ENCODE measurements at places on chromosomes 16 and 17.

- DNase-seq, result no peak
Measured at GRCh38 chr16:57648125-57648524, 19.7 kb downstream of the ADGRG1 start.

- DNase-seq, result no peak
Measured at GRCh38 chr17:2996810-2997670, 66.4 kb downstream of the OR1D5 start.

- DNase-seq, result no peak
Measured at GRCh38 chr17:42203354-42203753, 9.1 kb upstream of the GHDC start.

DNA sequence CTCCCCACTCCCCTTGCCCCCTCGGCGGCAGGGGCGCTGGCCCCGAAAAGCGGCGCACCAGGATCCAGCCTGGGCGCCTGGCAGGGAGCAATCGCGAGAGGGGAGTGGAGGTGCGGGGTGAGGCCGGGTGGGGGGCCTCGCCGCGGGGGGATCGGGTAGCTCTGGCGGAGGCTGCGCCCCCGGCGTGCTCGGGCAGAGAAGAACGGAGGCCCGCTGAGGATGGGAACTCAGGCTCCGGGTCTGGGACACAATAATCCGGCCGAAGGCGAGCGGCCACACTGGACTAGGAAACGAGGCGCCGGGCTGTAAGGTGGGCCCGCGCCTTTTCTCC is 721 bp upstream of the PCGF2 start:
- DNase-seq, result no peak

DNA sequence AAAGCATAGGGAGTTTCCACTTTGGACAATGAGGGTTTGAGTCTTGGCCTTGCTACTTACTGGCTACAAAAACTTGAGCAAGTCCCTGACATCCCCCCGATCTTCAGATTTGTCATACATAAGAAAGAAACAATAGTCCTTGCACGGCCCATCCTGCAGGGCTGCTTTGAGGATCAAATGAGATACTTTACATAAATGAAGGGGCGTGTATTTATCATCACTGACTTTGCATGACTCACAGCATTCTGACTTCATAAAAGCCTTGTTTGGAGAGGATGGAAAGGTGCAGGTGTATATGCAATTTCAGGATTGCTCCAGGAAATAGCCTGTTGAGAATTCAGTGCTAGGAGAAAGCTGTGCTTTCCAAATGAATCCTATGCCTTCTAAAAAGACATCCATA is 465.0 kb upstream of the MAF start:
- DNase-seq, result no peak

GRCh38 chr17:78358538-78359320 is 1.1 kb downstream of the SOCS3 start:
- no peak for DNase-seq

- no peak for DNase-seq
Measured at GRCh38 chr17:75473246-75473645, 16.8 kb downstream of the TMEM94 start.

DNA sequence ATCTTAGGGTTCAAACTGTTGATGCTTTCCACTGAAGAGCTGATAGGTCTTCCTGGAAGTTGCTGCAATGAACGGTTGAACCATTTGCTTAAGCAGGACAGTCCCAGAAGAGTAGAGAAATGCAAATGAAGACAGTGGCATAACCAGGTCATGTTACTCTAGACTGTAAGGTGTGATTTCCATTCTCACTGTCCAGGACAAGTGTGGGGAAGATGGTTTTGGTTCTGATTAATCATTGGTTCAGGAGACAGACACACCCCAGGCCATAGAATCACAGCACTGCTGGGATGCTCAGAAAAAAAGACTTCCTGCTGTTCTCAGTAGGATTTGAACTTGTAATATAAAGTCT is 34.8 kb upstream of the XYLT2 start:
- DNase-seq, result no peak

- no peak for DNase-seq
Measured at GRCh38 chr17:4623249-4623648, 18.2 kb downstream of the ALOX15 start.

- no peak for DNase-seq
Measured at GRCh38 chr17:15973016-15973415, 26.5 kb downstream of the ZSWIM7 start.

GRCh38 chr16:62014319-62014923 is 21.8 kb downstream of the CDH8 start:
- no peak for DNase-seq

- no peak for DNase-seq
Measured at GRCh38 chr17:6388416-6388815, 46.5 kb downstream of the AIPL1 start.

DNA sequence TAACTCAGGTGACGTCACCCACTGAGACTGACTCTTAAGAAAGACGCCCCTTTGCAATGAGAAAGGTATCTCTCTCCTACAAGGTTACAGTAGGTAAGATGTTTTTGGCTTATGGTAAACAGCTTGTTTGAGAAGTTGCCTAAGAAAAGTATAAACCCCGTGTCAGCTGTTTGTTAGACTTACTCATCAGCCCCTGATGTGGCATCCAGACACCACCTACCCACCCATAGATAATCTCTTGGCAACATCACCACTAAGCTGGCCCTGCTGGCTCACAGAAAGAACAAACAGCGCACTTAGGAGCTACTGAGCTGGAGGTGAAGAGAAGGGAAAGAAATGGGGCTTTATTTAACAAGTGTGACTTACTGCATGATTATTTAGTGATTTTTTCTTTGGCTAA is 121.0 kb downstream of the PARN start:
- no peak for DNase-seq

GRCh38 chr17:27463235-27463677 is 7.0 kb downstream of the KSR1 start:
- DNase-seq, result no peak

GRCh38 chr17:75950855-75951554 is 10.2 kb upstream of the FBF1 start:
- DNase-seq, result no peak

GRCh38 chr16:12256921-12257320 is 280.4 kb downstream of the SNX29 start:
- DNase-seq, result no peak

- DNase-seq, result no peak
Measured at GRCh38 chr16:9816644-9817043, 365.6 kb downstream of the GRIN2A start.

Data from esophagus squamous epithelium (tissue), 5 donors.